ENCODE measurements at places on chromosomes 16 and 17.

DNA sequence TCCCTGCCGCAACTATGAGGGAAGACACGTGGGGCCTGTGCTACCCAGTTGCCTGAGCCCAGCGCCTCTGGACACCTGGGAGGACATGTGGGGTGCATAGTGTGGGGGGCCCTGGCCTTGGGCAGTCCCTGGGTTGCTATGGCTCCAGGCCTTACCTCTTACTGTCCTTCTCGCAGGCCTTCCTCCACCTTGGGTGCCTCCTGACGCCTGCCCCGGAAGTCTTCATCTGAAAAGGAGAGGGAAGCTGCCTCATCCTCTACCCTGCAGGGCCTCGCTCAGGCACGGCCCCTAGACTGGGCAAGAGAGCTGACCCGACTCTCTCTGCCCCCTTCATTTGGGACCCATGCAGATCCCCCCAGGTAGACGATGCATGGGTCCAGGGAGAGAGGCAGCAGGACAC, 16.5 kb upstream of the MRPS23 start:
- DNase-seq, result no peak

- no peak for DNase-seq
Observed at GRCh38 chr16:1740234-1740633, 31.1 kb downstream of the NME3 start.

DNA sequence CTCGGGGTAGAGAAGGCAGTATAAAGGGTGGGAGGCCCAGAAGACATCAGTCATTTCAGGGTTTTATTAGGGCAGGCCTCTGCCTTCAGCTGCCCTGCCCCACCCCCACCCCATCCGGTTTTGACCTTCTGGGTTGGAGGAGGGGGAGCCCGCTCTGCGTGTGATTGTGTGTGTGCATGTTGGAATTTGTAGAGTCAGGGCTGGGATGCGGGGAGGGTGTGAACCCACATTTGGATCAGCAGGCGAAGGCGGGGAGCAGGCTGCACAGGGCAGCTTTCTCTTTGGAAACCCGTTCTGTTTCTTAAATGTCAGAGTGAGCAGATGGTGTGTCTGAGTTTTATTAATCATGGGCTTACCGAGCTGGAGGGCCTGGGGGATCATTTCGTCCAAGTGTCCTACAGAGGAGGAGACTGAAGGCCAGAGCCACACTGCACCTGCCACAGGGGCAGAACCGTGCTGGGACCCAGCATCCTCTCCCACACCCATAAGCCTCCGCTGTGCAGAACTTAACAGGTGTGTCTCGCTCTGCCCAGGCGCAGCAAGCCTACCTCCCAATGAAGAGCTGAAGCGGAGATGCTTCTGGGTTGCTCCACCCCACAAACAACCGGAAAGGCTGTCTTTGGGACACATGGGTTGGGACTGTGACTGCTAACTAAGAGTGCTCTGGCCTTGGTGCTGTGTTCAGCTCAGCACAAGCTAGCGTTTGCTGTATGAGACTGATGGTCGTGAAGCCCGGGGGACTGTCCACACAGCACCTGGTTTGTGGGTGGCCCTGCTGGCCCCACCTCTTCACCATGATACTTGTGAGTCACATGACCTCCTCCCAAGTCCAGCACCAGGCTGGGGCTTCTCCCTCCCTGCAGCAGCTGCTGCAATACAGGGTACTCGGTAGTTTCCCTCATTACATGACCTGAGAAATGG, 70.9 kb upstream of the GSE1 start:
- DNase-seq, result no peak

DNA sequence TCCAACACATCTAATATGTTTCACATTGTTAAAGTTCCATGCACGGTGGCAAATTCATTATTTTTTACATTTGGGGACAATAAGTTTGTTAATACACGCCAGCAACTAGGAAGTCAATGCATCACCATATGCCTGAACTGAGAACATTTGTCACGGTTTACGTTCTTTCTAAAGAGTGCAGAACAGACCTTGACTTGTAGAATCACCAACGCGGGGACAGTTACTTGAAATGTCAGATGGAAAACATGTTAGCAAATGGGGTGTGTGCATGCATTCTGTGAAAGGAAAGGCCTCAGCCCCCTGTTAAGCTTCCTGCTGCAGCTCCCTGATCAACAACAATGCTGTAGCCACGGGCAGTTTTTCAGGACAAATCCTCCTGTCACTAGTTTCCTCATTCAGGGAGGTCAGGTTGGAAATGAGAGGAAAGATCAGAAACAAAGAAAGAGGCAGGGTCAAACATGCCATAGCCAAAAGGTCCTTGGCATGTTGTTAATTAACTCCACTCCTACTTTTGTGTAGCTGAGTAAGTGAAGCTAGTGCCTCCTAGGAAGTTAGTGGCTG, 18.4 kb downstream of the SMIM36 start:
- no peak for DNase-seq

DNA sequence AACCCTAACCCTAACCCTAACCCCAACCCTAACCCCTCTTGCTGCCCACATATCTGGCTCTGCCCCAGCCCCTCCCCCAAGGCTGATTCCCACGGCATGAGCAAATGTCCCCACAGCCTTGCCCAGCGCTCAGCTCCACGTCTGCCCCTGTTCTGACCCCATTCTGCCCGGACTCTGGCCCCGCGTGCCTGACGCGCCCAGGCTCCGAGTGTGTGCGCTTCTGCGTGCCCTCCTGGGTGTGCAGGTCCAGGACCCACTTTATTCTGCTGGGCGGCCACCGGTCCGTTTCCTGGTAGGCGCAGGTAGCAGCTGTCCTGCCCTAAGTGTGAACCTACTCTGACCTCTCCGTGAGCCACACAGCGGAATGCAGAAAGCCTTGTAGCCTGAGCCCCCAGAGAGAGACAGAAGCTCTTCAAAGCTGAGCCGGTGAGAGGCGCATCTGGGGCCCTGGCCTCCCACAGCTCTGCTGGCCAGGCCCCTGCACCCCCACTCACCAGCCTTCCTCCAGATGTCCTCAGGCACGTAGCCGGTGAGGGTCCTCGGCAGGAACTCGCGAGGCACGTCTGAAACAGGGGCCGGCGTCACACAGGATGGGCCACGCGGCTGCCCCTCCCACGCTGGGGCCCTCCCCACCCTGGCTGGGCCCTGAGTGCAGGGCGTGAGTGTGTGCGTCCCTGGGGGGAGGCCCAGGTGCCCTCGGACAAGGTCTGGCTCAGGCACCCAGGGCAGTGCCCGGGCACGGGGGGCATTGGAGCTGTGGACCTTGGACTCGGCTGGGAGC, 14.0 kb upstream of the PABPN1L start:
- DNase-seq, result no peak

DNA sequence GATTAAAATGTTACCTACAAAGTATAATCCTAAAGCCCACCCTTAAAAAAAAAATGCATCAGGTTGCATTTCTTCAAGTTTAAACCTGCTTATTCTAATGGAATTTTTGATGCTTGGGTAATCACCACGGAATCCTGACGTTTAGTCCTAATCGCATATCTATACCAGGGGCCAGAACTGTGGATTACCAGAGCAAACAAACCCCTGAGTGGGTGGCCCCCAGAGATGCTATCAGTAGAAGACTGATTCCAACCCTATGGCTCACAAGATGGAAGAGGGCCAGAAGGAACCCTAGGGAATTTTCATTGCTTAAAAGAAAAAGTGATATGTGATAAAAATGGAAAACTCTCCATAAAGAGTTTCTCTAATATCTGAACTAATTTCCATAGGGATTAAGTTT, 152.2 kb upstream of the NOG start:
- DNase-seq, result no peak

DNA sequence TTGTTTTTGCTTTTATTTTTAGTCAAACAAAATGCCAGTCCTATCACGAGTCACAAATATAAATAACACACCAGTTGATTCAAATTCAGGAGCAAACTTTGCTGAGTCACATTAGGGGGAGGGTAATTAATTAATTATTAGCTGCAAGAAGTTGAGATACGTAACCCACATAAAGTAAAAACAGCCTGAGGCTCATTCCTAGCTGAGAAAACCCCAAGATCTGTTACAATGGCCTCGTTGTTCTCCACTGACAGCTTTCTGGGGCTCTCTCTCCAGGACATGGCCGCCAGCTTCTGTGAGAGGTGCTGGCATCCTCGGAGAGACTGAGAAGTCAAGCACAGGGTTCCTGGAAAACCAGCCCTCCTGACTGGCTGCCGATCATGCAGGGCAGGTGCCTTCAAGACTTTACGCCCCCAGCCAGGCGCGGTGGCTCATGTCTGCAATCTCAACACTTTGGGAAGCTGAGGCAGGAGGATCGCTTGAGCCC, 11.1 kb downstream of the RAB40B start:
- no peak for DNase-seq

DNA sequence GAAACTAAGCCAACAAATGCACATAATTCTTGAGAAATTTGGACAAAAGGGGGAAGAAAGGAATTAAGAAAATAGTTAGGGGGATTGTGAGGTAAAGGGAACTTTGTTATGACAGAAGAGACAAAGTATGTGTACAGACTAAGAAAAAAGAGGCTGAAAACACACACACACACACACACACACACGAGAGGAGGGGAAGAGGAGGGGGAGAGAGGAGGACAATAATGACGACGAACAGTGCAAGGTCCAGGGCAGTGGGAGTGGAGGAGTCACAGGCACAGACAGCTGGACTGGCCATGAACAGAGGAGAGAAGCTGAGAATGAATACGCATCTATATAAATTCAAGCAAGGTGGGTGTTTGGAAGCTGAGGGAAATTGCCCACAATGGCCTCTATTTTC, 44.6 kb downstream of the MARVELD3 start:
- no peak for DNase-seq
